ENCODE measurements at places on chromosomes 7 and 10.

DNA sequence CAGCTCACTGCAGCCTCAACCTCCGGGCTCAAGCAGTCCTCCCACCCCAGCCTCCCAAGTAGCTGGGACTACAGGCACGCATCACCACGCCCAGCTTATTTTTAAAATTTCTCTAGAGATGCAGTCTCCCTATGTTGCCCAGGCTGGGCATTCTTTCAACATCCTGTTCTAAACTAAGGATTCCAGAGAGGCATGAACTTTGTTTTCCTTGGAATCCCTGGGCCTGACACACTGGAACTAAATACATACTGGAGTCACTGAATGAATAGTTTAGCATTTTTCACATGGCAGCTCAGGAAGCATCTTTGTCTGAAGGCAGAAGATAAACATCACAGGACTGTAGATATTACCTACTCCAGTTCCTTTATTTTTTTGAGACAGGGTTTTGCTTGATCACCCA lies 108.7 kb downstream of the ITIH5 start:
- peak; percentile 17 for DNase-seq

DNA sequence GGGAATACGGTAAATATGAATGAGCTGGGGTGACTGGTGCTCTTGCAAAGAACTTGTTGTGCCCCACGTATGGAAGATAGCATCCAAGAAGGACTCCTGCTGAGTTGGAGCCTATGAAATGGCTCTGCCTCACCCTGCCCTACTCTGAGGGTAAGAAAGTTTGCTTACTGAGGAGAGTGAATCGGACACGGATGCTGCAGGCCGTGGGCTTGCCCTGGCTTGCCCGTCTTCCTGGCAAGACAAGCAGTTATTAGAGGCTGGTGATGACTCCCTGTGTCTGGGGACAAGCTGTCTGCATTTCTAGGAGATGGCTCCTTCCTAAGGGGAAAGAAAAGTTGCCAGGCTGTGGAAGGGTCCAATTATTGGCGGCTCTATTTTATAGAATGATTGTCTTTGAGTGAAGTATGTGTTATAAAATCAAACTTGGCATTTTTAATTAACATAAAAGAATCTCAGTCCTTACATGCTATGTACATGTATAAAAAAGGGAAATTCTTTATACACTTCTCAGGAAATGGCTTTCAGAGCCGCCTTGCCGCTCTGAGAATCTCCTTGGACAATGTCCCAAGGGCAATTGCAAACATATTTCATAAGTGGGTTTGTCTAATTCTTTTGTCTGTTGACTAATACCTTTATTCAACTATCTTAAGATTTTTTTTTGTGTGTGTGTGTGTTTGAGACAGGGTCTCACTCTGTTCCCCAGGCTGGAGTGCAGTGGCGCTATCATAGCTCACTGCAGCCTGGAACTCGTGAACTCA lies 64.6 kb downstream of the CYP26A1 start:
- DNase-seq: peak; percentile 69

DNA sequence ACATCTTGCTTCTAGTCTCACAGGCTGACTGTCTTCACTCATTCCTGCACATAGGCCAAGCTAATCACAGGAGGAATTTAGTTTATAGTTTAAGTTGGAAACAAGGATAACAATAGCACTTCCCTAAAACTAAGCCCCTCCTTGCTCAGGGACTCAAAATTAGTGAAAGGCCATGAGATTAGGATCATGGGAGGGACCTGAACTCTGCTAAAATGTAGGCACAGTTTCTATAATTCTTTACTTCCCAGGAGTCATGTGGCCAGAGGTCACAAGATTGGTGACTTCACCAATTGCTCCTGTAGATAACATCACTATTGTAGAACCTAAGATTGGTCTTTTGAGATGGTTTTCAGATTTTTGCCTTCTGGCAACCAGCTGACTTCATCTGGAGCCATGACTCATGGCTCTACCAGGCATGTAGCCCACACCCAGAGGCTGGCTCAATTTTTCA lies 14.8 kb upstream of the UPP1 start:
- peak; percentile 44 for DNase-seq

GRCh38 chr7:131653418-131654248 lies 97.2 kb upstream of the PODXL start:
- DNase-seq: peak; percentile 31

DNA sequence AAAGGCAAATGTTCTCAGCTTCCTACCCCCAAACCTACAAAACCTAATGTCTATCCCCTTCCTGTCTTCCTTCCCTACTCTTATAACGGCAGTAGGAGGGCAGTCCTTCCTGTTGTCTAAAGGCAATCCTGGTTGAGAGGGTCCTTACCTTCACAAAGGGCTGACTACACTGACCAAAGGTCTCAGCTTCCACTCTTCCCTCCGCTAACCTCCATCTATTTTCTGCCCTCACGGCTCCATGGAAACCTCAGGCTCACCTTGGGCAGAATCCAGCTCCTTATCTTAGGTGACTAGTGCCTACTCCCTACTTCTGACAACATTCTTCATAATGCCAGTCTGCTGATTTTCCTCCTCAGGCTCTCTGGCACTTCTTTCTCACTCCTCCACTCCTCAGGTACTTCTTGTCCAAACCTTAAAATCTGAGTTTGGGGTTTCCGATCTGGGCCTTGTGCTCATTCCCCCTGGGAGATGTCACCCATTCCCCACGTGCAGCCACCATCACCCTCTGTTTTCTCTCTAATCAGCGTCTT lies 542 bp downstream of the FBXL13 start:
- DNase-seq: peak; percentile 10

- peak; percentile 42 for DNase-seq
Measured at GRCh38 chr10:128078136-128078969, 47.9 kb downstream of the MKI67 start.

DNA sequence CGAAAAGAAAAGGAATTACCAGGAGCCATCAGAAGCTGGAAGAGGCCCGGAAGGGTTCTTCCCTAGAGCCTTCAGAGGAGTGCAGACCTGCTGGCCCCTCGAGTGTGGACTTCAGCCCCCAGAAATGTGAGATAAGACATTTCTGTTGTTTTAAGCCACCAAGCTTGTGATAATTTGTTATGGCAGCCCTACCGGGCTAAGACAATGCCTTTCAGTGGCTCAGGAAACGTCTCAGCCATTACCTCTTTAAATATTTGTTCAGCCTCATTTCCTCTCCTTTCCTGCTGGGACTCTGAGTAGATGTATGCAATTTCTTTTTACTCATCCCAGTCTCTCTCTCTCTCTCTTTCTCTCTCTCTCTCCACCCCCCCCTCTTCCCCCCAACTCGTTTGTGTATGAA lies 174.7 kb upstream of the GRB10 start:
- DNase-seq: no peak

GRCh38 chr10:100923580-100923979 lies 10.8 kb downstream of the SLF2 start:
- DNase-seq: no peak

GRCh38 chr10:35400595-35401268 lies 64.4 kb downstream of the CCNY start:
- no peak for DNase-seq

DNA sequence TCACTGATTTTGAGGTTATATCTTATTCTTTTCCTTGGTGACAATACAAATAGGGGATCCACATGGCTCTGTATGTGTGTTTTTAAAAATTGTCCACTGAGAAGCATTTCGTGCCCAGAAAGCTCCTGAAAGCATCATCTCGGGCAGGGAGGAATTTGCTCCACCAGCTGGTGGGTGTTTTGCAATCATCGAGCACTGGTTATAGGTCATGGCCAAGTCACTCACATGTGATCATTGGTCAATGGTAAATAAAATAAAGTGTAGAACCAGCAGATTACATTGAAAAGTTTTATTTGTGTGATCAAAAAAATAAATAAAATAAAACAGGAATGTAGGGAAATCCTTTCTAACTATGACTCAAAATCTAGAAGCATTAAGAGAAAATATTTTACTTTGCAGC lies 23.0 kb upstream of the SNX13 start:
- DNase-seq: peak; percentile 66

All from AG10803 (cell line).